ENCODE measurements at places on chromosomes 7 and 10.

DNA sequence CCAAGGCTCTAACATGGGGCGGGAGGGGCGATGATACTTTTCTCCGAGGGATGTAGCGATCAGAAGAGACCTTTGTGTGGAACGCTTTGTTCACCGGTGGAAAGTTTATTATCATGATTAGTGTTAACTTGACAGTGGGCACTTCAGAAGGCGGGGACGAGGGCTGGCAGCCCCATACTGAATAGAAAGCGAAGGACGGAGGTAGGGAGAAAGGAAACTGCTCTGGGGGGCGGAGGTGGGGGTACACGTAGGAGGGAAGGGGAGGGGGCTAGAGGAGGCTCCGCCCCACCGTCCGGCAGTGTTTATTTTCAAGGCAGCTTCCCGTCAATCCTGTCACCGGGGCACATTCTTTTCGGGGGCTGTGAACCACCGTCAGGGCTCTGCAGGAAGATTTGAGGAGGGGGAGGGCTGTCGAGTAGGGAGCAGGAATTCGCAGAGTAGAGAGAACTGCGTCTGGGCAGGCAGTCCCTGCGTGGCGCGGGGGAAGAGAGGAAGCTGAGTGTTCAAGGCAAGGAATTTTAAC lies 9.4 kb upstream of the NKX2-3 start:
- DNase-seq, result no peak

GRCh38 chr10:72637398-72637857 lies 11.5 kb upstream of the MICU1 start:
- DNase-seq, result no peak

- no peak for DNase-seq
These were observed 603 bp upstream of the TWIST1 start for GRCh38 chr7:19117870-19118608.

- no peak for DNase-seq
These were observed 202.9 kb upstream of the MTPN start for GRCh38 chr7:136179851-136180721.

GRCh38 chr10:132135053-132135872 lies 51.5 kb upstream of the DPYSL4 start:
- no peak for DNase-seq

DNA sequence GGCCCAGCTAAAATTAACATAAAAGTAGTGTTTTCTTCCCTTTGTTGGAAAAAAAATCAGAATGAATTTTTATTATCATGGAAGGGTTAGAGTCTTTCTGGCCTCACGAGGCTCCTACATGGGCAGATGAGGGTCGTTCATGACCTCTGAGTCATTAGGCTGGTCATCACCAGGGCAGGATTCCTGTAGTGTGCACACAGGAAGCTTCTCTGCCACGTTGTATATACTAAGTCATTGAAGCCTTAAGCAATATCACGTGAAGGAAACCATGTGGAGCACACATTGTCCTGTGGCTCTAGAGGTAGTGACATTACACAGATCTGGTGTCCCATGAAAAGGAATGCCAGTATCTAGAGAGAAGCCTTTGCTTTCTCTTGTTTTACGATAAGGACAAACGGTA lies 84.7 kb upstream of the C1QL3 start:
- DNase-seq, result no peak

GRCh38 chr10:42519761-42520460 lies 118.5 kb downstream of the ZNF33B start:
- DNase-seq, result no peak

- peak; percentile 4 for DNase-seq
These were observed 16.5 kb downstream of the AIFM2 start for GRCh38 chr10:70115948-70116682.

- DNase-seq, result no peak
These were observed 77.5 kb downstream of the HGF start for GRCh38 chr7:81692146-81692905.

DNA sequence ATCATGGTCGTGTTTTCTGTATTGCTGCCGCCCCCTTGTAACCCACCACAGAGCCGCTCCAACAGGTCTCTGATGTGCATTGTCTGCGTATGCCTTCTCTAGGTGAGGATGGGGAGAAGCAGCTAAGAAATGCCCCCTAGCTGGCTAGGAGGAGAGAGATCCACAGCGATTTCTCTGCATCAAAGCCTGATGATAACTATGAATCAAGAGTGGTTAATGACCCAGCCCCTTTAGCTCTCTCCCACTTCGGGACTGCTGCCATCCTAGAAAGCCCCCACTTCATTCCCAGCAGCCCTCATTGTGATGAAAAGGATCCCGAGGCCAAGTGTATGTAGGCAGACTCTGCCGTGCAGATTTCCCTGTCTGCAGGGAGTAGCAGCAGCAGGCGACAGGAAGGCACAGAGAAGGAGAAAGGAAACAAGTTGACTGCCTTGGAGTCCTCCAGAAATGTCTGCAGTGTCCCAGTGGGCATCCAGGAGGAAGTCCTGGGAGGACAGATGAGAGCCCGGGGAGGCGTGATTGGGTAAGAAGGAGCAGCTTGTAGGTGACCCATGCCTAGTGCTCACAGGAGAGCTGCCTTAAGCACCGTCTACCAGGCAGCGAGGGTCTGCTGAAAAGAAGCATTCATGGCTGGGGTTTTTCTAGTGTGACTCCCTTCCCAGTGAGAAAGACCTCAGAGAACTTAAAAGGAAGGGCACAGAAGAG lies 2.9 kb downstream of the PLXNA4 start:
- DNase-seq, result no peak

DNA sequence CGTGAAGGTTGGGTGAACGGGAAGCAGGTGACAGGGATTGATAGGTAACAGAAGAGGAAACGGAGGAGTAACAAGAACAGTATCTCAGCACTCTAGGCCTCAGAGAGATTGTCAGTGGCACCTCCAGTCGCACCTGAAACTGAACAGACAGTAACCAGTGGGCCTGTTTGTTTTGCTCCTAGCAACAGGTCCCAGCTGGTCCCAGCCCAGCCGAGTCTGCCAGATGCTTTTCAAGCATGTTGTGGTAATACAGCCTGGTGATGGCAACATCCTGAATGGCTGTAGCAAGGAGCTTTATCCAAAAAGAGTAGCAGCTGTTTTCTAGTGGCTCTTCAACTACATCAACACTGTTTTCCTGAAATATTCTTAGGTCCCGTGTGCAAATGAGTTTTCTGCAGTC lies 4.7 kb downstream of the CACNB2 start:
- DNase-seq, result no peak

GRCh38 chr7:131861620-131862346 lies 305.4 kb upstream of the PODXL start:
- no peak for DNase-seq

- peak; percentile 31 for DNase-seq
These were observed 1.2 kb upstream of the PFKFB3 start for GRCh38 chr10:6201516-6201975.

DNA sequence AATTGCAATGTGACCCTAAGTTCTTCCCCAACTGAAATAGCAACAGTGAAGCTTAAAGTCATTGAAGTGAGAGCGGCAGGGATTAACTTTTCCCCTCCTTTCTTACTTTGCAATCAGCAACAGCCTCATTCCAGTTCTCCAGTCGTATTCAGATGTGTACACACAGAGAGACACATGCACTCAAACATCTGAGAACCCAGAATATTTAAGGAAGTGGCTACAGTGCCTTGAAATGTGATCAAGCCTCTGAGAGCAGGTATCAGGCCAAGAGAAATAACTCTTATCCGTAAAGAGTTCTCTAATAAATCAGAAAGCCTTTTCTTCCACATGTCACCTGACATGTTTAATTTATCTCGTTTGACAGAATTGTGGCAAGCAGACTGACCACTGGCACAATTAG lies 388.9 kb upstream of the NPVF start:
- no peak for DNase-seq

DNA sequence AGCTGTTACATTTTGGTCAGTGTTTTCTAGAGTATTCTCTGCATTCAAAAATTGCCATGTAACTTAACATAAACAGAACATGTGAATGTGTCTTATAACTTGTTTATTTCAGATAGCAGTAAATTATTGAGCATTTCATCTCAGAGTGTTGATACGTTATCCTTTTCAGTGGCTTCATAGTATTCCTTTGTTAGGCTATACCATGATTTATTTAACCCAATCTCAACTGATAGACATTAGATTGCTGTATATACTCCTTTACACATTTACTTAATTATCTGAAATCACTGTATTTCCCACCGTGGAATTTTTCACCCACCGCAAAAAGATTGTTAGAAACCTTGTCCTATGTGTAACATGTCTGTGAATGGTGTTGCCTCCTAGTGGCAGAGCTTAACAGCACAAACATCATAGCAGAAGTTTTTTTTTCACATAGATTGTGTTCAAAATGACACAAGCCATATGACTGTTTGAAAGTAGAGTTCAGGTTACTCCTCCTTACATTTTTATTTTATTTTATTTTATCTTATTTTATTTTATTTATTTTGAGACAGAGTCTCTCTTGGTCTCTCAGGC lies 21.4 kb downstream of the SLF2 start:
- no peak for DNase-seq

GRCh38 chr7:121163699-121164098 lies 165.1 kb upstream of the WNT16 start:
- no peak for DNase-seq

- no peak for DNase-seq
These were observed 78.4 kb downstream of the NXPH1 start for GRCh38 chr7:8511855-8512254.

- DNase-seq, result no peak
These were observed 35.5 kb downstream of the LYZL1 start for GRCh38 chr10:29324220-29324841.

- peak; percentile 21 for DNase-seq
These were observed 133.5 kb downstream of the CHN2 start for GRCh38 chr7:29328045-29328444.

DNA sequence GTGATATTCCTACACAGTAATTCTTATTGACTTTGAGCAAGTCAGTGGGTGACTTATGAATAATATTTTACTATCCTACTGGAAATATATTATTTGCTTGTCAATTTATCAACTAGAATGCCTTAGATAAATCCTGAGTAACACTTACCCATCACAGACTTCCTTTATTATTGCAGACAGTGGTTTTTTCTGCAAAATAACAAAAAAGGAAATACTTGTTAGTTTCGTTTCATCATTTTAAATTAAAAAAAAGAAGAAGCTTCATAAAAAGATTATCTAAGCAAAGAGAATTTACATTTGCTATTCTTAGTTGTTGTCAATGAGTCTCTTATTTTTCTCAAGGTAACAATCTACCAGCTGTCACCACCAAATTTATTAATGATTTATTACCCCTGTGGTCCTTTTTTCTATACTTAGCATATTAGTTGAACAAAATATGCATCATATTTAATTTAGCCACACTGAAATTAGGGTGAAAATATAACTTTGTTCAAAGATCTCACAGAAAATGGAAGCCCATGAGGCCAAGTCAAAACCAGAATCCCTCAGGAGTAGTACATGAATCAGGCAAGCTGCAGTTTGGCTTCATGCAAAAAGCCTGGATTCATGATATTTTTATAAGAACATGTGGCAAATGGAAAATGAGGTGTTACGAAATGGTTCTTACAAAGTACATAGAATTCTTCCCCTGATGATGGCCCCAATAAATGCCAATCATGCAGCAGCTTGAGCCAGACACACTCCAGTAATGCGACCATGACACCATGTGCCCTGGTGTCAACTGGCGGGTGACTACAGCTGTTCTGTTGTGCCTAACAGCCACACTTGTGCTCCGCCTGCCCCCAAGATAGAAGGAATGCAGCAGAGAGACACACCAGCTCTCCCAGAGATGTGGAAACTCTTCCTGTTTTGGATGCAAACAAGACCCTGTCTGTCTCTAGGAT lies 132.6 kb downstream of the ELMO1 start:
- no peak for DNase-seq

DNA sequence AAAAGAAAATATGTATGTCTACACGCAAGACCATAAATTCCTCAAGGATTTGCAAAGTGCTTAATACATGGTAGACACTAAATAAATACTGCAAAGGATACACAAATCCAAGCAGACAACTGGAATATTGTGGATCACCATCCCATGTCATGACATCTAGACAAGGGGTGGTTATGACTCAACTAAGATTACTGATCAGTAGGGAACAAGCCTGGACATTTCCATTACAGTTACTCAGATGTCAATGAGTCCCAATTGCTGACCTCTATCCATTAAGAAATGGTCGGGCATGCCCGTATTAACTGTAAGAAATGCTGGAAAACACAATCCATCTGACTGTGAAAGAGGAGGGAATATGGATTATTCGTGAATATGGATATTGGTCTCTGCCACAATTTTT lies 27.6 kb upstream of the RUFY2 start:
- no peak for DNase-seq

DNA sequence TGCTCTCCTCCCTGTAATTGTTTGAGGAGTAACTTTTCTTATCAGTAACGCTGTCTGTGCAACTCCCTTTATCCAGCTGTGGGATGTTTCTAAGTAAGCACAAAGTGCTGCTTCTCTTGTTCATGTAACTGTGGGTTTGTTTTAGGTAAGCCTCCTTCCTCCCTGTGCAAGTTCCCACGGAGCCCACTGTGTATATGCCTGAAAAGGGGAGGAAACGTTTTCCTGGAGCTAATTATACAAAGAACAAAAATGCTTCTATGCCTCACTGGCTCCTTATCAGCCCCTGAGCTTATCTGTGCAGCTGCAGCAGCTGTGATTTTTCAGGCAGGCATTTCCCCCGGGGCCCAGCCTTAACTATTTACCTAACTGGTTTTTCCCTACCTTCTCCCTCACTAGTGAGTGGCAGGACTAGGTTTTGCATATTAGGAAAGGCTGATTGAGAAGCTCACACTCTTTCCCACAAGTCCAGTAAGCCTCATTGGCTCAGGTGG lies 593.4 kb upstream of the GHITM start:
- no peak for DNase-seq

GRCh38 chr7:113188396-113188795 lies 70.0 kb upstream of the SMIM30 start:
- DNase-seq, result no peak

GRCh38 chr10:125158275-125158600 lies 2.1 kb downstream of the CTBP2 start:
- no peak for DNase-seq

GRCh38 chr10:131174651-131175540 lies 136.6 kb downstream of the TCERG1L start:
- no peak for DNase-seq

DNA sequence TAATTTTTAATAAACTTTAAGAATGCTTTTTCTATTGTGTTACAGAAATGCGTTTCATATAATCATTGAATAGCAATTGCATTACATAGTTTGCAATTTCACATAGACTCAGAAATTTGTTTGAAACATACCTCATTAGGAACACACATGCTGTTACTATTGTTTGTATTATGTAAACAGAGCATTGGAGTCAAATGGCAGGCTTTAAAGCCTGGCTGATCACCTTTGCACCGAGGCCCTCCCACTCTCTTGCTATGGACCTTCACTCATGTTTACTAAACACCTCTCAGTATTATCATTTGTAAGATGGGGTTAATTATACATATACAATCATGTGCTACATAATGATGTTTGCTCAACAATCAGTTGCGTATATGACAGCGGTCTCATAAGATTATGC lies 203.6 kb upstream of the NPSR1 start:
- DNase-seq, result peak; percentile 21

DNA sequence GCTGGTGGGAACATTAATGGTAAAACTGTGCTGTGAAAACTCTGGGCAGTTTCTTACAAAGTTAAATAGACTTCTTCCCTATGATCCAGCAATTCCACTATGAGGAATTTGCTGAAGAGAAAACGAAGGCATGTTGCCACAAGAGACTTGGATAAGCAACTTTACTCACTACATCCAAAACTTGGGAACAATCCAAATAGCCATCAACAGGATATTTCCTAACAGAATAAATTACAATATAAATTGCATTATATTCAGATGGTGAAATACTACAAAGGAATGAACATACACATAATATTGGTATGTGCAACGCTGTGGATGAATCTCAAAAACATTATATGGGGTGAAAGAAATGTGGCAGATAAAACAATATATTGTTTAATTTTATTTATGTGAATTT lies 21.4 kb upstream of the MKI67 start:
- DNase-seq, result no peak

GRCh38 chr7:41907444-41907843 lies 204.6 kb upstream of the INHBA start:
- DNase-seq, result no peak

Measured in NCI-H748 treated with DMSO at 0.1 percent for 48 hours (cell line).